IPS DF 6.9 (cell line): ENCODE measurements at places on chromosomes 16 and 17.
A peak's percentile ranks its signal among the peaks of the same experiment; 100 is the strongest.

DNA sequence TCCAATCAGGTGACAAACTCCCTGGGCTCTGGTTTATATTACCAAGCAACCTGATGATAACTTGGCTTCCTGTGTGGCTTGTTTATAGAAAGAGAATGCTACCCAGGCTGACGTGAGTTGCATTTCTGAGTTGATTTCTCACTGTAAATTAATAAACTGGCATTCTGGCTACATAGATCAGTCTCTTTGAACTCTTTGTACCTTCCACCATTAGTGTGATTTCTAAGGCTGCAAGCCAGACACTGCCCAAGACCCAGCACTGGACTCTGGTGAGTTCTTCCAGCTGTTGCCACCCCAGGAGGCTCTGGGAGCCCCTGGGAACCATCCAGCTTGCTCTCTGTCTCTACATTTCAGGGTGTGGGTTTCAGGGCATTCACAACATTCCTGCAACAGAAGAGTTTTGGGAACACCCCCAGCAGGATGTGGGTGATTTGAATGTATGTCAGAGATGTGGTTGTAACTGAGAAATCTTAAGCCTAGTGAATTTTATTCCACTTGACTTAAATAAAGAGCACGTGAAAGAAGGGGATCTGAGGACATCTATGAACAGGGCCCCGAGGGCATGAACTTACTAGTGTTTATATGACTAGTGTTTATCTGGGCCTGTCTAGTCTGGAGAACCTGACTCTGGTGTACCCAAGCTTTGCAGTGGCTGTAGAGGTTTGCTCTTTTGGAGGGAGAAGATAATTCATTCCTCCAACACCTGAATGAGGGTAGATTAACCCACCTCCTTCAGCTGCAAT, 30.3 kb upstream of the LRRC37A start:
- no peak for DNase-seq

DNA sequence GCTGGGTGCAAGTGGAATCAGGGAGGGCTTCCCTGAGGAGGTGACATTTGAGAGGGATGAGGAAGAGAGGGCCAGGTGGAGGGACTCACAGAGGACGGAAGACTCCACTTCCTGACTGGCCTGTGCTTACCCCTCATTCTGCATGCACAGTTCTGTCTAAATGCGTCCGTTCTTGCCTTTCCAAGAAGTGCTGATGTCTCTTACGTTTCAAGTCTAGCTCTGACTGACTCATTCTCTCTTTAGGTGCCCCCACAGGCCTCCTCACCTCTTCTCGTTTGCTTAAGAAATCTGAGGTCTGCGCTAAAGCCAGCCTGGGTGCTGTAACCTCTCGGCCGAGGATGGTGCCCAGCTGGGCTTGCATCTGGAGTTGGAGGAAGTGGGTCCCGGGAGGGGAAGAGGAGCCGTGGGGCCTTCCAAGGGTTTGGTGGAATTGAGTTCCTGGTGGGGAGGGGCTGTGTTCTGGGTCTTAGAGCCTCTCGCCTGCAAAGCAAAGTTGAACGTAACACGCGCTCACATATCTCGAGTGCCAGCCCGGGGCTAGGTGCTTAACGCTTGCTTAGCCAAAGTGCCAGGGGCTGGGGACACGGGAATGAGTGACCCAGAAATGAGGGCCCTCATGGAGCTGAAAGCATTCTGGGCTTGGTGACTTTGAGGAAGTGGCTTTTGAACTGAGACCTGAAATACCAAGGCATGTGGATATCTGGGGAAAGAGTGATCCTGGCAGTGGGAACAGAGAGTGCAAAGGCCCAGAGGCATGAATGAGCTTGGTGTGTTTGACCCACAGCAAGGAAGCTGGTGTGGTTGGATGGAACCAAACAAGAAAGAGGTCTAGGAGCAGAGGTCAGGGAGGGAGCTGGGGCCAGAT, 4.8 kb downstream of the IL4R start:
- no peak for DNase-seq

DNA sequence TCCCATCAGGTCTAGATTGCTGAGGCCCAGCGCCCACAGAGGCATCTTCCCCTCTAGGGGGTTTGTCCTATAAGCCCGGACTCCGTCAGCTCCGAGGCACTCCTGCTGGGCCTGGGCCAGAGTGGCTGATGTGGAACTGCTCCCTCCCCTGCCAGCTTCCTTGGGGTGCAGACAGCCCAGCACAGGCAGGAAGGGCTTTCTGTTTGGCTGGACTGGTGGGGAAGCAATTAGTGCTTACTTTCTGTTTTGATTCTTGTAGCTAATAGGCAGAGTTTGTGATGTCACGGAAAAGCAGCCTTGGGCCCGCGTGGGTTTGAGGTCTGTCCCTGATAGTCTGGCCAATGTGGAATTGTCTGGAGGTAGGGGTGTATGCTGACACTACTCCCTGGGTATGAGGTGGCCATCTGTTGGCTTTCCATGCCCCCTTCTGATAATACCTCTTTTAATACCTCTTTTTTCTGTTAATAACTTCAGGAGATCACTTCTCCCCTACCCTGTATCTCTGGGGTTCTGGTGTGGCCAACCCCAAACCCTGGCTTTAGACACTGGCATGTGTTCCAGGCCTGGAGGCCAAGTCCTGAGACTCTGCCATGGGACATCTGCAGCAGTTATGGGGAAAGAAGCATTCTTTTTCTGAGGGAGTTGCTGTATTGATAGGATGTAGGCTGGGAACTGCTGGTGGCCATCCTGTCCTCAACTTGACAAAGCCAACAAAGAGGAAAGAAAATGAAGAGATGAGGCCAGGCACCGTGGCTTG, 190.9 kb downstream of the RAB11FIP4 start:
- no peak for DNase-seq

GRCh38 chr16:61791464-61791863, 244.8 kb downstream of the CDH8 start:
- no peak for DNase-seq

GRCh38 chr17:61230972-61231820, 168.4 kb upstream of the TBX2 start:
- DNase-seq: no peak

DNA sequence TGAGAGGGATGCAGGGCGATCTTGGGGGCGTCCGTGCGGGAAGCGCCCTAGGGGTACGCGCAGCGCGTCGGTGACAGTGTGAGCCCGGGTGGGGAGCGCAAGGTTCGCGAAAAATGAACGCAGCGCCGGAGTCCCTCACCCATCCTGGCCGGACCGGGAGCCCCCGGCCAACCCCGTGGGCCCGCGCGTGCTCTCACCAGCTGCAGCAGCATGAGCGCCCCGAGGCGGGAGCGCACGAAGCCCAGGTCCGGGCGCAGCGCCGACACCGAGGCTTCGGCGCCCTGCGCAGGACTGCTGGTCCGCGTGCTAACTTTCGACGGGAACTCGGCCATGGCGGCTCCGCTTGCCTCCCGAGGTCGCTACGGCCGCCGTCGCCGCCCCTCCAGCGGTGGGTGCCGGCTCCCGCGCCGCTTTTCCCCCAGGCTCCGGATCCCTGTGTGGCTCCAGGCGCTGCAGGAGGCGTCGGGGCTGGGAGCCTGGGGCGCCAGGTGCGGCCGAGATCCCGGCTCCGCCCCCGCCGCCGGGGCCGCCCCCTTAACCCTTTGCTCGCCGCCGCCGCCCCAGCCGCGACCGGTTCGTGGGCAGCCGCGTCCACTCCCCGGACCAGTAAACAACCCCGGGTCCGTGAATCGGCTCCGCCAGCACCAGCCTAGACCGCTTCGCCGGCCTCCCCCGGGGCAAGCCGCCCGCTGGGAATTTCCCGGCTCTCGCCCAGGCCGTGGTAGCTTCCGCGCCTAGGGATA, at the start of gene PLLP:
Gene PLLP (minus strand): TSS at position 464 of the 743 bp plus-strand sequence. CDS start 132 bp downstream, at position 332.
- no peak for DNase-seq

DNA sequence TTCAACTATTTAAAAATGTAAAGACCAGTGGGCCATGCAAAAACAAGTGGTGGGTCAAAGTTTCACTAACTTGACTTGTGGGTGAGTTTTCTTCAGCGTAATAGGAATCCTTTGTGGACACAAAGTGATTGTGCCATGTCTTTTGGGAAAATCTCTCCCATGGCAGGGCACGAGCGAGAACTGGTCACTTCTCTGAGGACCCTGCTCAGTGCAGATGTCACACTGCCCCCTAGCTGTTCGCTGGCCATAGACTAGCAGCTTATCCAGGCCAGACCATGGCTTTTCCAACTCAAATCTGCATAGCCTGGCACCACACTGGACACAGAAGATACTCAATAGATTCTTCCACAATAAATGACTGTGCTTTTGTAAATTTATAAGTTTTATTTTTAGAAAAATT, 306.0 kb upstream of the CCL2 start:
- DNase-seq: peak; percentile 47

GRCh38 chr16:86626966-86627365, 48.6 kb downstream of the FOXL1 start:
- DNase-seq: no peak

DNA sequence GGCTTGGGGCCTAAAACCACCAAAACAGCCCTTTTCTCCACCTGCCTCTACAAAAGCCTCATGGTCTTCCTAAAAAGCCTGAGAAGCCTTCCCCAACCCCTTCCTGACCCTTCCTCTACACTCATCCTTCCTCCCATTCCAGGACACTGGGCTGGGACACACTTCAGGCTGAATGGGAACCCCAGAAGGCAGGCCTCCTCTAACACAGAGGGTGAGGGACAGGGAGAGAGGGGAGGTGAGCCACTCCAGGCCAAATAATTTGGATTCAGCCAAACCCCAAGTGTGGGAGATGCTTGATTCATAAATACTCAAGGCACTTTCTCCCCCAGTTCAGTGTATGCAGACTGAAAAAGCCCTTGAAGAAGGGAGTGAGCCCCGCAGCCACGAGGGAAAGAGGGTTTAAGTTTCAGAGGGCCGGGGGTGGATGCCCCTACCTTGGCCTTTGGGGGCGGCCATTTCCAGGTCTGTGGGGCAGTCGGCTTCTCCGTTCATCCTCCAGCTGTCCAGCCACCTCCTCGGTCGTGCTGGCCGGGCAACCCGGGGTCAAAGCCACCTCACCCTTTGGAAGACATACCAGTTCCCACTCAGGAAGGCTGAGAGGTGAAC, 1.6 kb downstream of the UBTF start:
- DNase-seq: no peak

DNA sequence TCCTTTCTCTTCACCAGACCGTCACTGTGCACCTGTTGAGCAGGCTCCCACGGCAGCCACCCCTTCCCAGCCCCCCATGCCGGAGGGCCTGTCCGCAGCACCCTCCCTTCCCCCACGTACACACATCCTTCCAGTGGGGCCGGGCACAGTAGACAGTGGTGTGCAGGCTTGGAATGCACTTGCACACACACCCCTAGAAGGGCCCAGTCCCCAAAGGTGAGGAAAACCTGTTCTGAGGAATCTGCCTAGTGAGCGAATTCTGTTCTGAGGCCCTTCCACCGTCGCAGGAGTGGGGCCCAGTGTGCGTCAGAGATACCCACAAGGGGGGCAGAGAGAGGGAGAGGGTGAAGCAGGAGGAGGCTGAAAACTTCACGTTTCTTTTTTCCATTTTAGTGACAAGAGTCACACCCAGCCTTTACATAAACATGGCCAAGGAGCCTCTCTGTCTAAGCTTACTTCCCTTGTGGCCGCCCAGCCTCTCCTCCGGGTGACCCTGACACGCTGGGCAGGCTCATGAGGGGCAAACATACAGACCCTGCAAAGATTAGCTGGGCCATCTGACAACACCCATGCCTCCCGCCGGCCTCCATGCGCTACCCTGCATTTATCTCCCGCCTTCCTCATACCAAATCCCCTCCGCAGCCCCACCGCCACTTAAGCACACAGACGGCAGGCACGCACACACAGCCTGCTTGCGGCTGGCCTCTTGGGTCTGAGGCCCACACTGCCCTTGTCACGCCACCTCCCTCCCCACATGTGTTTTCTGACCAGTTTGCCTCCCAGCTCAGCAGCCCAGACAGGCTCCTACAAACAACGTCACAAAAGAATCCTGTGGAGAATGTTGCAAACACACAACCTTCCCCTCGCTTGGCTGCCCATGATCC, 1.8 kb downstream of the ZBTB4 start:
- DNase-seq: no peak

DNA sequence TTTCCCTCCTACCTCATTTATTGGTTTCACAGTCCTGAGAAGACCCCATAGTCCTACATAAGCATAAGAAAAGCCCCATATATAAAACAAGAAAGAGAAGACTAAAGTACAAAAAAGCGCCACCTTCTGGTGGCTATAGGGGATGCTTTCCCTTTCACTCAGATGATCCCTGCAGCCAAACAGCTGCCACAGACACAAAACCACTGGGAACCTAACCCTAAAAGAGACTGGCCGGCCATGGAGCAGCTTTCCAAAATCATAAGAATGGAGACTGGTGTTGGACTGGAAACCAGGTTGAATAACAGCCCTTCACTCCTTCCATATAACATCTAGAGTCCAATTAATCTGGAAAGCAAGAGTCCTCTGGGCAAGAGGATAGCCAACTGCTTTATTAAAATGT, 11.4 kb downstream of the DYNC1LI2 start:
- DNase-seq: no peak

GRCh38 chr16:88773812-88774291, 11.2 kb downstream of the PIEZO1 start:
- no peak for DNase-seq

DNA sequence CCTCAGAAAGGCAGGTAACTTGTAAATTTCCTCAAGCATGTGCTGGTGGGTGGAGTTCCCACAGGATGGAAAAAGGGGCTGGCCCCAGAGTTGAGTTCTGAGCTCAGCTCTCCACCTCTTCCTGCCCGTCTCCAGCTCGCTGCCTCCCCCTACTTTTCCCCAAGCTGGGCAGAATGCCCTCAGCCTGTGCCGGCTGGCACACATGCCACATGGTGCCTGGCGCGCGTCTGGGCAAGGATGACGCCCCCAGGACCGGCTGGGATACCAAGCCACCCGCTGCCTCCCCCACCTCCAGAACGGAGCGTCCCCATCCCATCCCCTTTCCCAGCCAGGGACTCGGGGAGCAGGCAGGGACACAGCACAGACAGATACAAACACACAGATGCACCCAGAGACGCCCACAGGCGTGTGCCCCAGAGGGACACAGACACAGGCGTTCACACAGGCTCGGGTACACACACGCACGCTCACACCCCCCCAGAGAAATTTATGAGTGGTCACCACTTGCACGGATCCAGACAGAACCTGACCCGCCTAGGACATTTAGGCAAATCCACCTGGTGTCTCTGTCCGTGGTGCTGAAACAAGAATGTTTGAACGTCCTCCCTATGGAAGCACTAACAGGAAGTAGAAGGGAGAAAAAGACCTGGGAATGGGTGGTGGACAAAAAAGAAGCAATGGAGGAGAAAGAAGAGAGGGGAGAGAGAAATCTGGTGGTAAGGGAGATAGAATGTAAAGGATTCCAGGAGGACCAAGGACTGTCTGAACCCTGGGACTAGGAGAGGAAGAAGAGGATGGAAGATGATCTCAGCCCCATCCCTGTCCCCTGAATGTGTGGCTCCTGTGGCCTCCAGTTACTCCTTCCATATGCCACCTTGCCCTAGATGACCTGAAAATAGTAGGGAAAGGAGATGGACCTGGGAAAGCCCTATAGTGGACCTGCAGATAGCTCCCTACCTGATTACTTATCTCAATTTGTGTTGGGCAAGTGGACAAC, 15.5 kb downstream of the NEUROD2 start:
- DNase-seq: no peak

- no peak for DNase-seq
These were observed at the start of gene TSPOAP1 for GRCh38 chr17:58328195-58329034. TSS of gene TSPOAP1 (minus strand) at chr17:58328795. CDS start at chr17:58327920, 875 bp downstream.

- no peak for DNase-seq
These were observed 85.4 kb downstream of the IRF8 start for GRCh38 chr16:85984231-85984880.
